ENCODE measurements at places on chromosomes 6 and 20.

DNA sequence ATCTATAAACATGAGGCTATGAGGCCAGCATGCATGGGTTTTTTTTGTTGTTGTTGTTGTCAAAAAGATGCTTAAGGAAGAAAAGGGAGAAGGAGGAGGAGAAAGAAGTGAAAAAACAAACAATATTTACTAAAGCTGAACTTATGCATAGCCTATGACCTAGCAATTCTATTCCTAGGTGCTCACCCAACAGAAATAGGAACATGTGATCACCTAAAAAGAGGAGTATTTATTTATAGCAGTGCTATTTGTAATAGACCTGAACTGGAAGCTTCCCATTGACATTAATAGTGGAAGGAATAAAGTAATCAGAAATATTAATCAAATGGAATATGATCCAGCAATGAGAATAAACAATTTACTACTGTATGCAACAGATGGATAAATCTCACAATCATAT lies 156.5 kb upstream of the OLIG3 start:
- DNase-seq, result no peak

DNA sequence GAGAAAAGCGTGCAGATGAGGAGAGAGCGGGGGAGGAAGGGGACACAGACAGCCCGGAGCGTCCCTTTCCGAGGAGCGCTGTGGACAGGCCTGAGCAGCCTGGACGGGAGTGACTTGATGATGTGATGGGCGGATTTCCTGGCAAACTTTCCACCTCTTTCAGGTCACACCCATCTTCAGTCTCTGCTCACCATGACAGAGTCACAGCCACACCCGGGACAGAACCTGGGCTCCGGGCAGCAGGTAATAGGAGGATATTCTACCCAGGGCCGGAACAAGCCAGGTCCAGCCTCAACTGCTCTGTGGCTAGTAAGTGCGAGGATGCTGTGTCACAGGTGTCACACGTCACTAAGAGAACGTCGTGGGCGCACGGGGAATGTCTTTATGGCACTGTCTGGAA lies 84.3 kb downstream of the THBS2 start:
- no peak for DNase-seq

GRCh38 chr20:61685462-61685861 lies 380.2 kb downstream of the TAF4 start:
- DNase-seq, result no peak

DNA sequence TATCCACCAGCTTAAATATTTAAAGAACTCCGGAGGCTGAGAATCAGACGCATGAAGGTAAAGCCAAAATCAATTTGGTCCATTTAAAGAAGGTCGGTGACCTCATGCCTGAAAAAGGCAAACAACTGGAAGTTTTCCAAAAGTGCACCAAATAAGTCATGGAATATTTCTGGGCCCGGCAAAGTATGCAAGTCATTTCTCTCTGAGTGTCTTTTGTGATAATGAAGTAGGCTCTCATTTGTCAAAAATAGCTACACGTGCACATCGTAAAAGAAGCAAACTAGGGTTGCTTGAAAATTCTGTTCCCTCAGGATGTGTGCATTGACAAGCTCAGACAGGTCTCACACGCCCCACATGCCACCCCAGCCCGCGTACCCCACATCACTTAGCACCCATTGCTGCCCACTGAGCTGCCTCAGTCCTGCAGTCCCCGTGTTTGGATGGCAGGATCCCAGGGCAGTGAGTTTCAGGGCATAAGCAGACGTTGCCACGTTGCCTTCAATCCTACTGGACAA lies 20.5 kb upstream of the PYGB start:
- DNase-seq, result no peak

DNA sequence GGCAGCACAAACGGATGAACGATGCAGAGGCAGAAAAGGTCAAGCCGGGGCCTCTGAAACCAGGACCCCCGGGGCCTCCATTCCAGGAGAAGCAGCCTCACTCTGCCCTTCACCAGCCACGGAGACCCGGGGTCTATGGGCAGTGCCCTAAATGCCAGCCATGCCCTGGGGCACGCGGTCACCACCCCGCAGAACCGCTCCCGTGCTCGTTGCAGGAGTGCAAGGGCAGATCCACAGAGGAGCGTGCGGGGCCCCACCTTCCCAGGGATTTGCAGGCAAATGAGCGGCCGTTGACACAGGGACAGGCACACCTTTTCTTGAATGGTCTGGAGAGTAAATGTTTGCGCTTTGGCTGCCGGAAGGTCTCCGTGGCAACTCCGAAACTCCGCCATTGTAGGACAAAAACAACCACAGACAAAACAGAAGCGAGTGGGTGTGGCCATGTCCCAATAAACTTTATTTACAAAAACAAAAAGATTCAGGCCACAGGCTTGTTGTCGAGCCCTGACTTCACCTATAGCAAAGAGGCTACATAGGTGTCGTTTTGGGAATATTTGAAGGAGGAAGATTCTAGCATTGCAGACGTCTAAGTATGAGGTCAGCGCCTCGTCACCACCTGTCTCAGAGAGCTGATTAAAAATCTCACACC lies 163.3 kb downstream of the TAF4 start:
- no peak for DNase-seq

GRCh38 chr6:137488150-137489045 lies 5.8 kb downstream of the OLIG3 start:
- DNase-seq, result no peak

GRCh38 chr6:56279331-56280080 lies 32.1 kb upstream of the COL21A1 start:
- DNase-seq, result no peak

GRCh38 chr6:112005013-112005371 lies 48.9 kb upstream of the CCN6 start:
- peak; percentile 40 for DNase-seq

DNA sequence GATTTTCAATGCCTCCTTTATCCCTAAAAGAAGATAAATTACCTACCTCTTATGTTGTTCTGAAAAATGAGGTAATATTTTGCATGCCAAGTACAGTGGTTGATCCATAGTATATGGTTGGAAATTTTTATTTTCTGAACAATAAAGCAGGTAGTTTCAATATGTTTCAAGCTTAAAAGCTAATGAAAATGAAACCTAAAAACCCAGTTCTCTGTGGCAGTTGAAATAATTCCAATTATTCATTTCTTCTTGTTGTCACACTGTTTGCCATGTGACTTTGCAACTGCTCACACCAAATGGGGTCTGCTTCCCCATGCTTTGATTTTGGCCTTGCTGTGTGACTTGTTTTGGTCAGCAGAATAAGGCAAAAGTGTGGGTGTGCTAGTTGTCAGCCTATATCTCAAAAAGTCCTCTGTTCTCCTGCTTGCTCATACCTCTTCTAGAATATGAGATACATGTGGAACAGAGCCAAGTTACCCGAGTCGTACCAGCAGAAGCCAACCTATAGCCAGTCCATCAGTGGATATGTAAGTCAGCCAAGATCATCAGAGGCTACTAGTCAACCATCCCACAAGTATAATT lies 197.2 kb upstream of the THEMIS start:
- no peak for DNase-seq

DNA sequence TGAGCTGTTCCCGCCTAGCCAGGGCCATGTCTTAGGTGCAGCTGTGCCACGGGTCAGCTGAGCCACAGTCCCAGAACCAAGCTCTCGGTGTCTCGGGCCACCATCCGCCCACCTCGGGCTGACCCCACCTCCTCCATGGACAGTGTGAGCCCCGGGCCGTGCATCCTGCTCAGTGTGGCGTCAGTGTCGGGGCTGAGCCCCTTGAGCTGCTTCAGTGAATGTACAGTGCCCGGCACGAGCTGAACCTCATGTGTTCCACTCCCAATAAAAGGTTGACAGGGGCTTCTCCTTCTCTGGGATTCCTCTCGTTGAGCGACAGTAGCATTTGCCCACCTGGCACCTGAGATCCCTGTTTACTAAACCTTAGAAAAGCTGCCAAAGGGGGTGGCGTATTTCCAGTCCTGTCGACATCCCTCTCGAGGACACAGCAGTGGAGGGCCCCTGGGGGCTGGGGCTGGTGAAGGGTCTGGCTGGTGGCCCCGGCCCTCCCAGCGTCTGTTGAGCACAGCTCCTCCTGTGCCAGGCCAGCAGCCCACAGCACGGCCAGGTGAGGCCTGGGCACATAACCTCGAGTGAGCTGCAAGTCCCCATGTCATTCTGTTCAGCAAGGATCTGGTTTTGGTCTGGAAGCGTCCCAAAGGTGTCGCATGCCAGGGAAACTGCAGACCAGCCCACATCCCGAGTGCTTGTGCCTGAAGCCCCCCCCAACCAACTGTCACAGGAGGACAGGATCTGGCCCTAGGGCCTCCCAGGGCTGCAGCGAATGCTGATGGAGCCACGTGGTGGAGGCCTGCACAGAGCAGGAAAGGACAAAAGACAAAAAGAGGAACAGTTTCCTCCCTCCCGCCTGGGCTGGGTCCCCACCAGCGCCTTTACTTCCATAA lies 21.2 kb upstream of the PYGB start:
- DNase-seq, result peak; percentile 32

DNA sequence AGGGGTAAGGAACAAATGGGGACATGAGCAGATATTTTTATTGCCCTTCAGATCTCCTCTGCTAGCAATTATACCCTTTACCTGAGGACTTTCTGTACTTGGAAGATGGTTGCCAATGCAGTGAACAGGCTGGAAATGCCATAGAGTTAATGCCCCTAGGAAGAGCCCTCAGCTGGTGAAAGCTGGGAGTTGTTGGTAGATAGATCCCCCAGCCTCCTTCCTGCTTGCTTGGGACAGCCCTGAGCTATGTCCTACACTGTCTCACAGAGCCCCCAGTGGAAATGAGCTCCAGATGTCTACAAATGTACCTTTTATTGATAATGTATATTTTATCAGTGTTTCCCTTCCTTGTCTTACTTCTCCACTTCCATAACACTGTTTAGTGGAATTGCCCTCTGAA lies 87.6 kb upstream of the PAK5 start:
- no peak for DNase-seq

- peak; percentile 19 for DNase-seq
These were observed 9.6 kb downstream of the DYNLRB1 start for GRCh38 chr20:34525709-34526416.

DNA sequence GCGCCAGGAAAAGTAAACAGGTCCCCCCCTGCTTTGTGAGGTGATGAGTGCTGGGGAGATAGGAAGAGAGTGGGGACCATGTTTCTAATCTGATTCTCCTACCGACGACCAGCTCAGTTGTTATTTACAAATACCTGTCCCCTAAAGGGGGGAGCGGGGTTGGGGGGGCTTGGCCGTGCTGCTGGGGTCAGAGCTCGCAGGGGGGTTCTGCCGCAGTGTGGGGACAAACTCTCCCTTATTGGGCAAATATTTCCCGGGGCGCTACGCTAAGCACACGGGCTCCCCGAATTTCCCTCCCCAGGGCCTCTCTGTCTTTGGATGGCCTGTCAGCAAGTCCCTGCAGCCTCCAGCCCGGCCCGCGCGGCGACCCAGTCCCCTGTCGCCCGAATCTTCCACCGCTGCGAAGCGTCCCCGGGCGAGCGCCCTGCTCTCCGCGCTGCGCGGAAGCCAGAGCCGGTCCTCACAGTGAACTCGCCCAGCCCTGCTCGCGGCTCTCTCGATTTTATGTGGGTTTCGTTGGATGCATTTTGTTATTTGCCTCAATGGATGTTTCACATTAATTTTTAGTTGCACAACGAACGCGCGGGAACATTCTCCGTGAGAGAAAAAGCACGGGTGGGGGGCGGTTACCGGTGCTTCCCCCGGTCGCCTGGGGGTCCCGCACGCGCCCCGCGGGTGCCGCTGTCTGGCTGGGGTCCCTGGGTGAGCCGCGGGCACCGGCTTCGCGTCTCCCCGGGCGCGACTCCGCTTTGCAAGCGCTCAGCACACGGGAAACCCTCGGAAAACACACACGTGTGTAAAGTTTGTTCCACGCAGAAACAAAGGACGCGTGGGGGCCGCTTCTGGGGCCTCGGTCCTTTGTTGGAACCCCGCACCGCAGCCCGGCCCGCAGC lies 1.5 kb upstream of the STX16 start:
- peak; percentile 26 for DNase-seq

DNA sequence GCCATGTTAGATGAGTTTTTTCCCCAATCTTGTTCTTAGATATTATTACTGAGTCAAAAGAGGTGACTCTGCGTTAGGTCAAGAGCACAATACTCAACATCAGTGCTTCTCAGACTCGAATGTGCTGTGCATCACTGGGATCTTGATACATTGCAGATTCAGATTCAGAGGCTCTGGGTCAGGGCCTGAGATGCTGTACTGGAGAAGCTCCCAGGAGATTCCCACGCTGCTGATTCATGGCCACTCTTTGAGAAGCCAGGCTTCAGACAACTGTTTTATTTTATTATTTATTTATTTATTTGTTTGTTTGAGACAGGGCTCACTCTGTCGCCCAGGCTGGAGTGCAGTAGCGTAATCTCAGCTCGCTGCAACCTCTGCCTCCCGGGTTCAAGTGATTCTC lies 41.4 kb upstream of the ARID1B start:
- no peak for DNase-seq

DNA sequence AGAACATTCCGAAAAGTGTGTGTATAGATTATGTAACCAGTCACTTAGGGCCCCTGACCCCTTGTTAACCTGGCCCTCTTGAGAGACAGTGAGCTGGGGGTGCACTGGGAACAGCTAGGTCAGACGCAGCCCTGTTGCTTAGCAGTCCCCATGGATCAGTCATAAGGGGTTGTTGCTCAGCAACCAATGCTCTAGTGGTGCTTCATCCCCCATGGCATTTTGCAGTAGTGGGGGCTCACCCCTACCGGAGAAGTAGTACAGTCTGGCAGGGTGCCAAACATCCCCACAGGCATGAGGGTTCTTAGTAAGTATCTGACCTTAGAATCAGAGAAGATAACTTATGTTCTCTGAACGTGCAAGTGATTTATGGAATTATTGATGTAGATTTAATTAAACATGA lies 12.3 kb downstream of the PKIB start:
- DNase-seq, result no peak

GRCh38 chr6:18427296-18427695 lies 40.1 kb downstream of the RNF144B start:
- no peak for DNase-seq

DNA sequence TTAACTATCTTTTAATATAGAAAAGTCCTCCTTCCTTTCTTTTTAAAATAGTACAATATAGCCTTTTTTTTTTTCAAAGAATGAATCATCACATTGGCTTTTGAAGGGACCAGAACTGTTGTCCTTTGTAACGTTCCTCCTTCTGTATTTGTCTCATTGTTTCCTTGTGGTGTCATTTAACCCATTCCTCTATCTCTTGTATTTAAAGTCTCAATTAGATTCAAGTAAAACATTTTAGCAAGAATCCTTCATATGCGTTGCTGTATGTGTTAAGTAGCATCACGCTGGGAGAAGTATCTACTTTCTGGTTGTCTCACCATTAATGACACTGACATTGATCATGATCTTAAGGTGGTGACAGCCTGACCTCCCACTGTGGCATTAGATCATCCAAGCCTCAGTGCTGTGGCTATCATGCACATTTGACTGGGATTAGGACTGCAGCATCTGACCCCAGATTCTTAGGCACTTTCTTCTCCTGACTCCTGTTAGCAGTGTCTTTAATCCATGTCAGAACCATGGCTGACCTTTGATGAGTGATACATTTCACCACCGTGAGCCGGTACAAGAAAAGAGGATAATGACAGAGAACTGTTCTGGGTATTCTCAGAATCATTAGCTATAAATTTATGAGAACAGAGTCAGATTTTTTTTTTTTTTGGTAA lies 67.5 kb upstream of the TFB1M start:
- no peak for DNase-seq

GRCh38 chr6:98747960-98748359 lies 86.4 kb upstream of the POU3F2 start:
- no peak for DNase-seq

Measured in suppressor macrophage treated with lipopolysaccharide for 1 hour (primary cell).